ENCODE measurements at places on chromosomes 11 and 22.

- DNase-seq = no peak
Observed at GRCh38 chr11:115522302-115522701, 18.1 kb upstream of the CADM1 start.

- no peak for DNase-seq
Observed at GRCh38 chr22:17783312-17783711, 9.0 kb upstream of the BID start.

DNA sequence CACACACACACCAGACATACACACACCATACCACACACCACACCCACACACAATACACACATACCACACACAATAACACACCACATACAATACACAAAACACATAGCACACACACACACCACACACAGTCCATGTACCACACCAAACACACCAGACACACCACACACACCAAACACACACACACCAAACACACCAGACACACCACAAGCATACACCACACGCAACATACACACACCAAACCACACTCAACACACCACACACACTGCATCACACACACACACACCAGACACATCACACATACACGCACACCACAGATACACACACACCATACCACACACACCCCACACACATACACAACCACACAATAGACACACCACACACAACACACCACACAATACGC is 54.8 kb downstream of the IGSF9B start:
- no peak for DNase-seq

- peak; percentile 87 for DNase-seq
Observed at GRCh38 chr22:44638971-44639760, 62.8 kb upstream of the PRR5 start.

- DNase-seq = no peak
Observed at GRCh38 chr11:86099874-86100273, 31.0 kb upstream of the PICALM start.

- DNase-seq = peak; percentile 55
Observed at GRCh38 chr11:79668575-79668974, 227.7 kb upstream of the TENM4 start.

DNA sequence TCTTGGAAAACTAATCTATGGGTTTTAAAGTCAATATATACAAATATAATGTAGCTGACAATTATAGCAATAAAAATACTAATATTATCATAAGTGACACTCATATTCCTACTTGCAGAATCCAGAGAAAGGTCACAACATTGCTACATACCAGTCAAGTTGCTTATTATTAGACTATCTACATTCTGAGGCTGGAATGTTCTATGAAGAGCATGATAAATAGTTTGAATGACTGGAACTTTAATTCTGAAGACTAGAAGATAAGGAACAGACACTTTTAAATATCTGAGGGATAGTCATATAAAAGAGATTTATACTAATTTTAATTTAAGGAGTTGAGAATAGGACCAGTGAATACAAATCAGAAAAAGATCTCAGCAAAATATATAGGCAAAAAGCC is 146.0 kb downstream of the GUCY1A2 start:
- DNase-seq = no peak

DNA sequence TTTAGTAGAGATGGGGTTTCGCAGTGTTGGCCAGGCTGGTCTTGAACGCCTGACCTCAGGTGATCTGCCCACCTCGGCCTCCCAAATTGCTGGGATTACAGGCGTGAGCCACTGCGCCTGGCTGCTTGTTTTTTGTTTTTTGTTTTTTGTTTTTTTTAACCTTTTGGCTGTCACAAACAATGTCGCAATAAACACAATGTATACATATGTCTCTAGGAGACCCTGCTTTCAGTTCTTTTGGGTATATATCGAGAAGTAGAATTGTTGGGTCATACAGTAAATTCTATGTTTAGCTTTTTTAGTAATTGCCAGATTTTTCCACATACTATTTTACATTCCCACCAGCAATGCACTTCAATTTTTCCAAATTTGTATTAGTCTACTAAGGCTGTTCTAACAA is 28.0 kb downstream of the RBX1 start:
- DNase-seq = no peak

- DNase-seq = no peak
Observed at GRCh38 chr11:120702656-120703055, 191.1 kb downstream of the GRIK4 start.

GRCh38 chr11:114377612-114378267 is 22.6 kb downstream of the C11orf71 start:
- no peak for DNase-seq

- no peak for DNase-seq
Observed at GRCh38 chr22:49034836-49035817, 792.5 kb downstream of the BRD1 start.

- no peak for DNase-seq
Observed at GRCh38 chr22:23230348-23231068, 50.2 kb downstream of the BCR start.

GRCh38 chr11:75896843-75897419 is 81.9 kb downstream of the UVRAG start:
- DNase-seq = no peak

- DNase-seq = no peak
Observed at GRCh38 chr22:47808886-47809620, 1046.6 kb downstream of the TBC1D22A start.

DNA sequence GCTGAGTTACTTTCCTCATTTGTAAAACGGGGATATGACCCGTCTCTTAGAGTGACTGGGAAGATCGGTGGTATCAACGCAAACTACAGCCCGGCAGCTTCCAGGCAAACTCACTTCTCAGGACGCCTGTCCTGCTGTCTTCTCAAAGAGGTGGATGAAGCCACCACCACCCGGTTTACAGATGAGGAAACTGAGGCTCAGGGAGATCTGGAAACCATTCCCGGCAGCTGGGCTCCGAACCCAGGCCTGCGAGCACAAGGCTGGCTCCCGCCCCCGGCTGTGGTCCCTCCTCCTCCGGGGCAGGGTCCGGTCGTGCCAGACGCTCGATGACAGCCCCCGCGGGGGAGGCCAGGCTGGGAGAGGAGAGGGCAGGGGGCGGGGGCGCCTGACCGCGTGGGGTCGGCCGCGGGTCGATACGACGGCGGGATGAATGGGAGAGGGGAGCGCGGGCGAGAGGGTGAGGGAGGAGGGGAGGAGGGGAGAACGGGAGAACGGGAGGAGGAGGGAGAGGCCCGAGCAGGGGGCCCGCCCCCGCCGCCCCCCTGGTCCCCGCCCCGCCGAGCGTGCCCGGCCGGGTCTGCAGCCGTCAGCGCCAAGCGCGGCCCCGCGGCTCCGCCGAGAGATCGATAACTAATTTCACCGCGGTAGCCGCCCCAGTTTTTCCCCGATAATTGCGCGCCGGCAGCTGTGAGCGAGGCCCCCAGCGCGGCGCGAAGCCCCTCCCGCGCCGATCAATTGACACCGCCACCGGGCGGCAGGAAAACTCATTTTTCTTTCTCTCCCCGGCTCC is 14.0 kb downstream of the IGLL1 start:
- DNase-seq = peak; percentile 64

- no peak for DNase-seq
Observed at GRCh38 chr11:130513132-130513531, 64.7 kb downstream of the ADAMTS15 start.

- peak; percentile 82 for DNase-seq
Observed at GRCh38 chr11:46277622-46278386, at the start of gene CREB3L1. Gene CREB3L1, plus strand, starts transcription at chr11:46277662. Its CDS starts 450 bp downstream, at chr11:46278112.

DNA sequence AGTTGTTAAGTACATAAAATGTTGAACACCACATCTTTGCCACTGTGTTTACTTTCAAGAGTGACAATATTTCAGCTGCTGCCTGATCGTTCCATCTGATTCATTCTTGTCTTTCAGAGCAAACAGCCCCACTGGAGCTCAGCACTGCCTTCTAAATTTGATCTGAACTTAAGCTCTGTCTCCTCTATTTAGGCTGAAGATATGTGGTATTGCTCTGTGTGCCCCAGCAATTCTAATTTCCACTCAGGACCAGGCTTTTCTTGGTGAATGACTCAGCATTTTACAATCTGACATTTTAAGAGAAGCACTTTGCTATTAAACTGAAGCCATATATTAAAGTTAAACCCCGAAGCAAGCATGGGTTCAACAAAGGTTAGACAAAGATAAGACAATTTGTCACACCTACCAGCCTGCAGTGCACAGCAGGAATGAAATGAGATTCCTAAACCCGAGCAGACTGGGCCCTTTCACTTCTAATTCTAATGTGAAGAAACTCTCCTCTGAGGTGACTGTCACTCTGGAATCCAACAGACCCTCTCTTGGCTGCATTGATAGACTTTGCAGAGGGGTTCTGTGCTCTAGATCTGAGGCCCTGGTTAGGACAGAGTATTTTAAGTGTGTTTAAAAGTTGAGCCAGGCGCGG is 41.7 kb upstream of the PLET1 start:
- DNase-seq = no peak

DNA sequence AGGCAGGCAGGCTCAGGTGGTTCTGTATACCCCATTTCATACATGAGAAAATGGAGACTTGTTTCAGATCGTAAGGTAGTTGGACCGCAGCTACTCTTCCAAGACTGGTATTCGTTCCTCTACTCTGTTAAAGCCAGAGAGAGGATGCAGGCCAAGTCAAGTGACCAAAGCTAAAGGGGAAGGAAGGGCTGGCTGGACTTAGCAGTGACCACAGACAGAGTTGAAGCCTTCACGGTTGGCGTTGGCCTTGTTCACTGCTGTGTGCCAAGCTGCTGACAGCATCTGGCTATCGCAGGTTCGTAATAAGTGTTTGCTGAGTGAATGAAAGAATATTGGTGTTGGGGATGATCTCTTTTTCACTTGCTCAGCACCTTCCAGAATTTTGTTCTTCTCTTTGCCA is 64.2 kb downstream of the PTPRJ start:
- no peak for DNase-seq

DNA sequence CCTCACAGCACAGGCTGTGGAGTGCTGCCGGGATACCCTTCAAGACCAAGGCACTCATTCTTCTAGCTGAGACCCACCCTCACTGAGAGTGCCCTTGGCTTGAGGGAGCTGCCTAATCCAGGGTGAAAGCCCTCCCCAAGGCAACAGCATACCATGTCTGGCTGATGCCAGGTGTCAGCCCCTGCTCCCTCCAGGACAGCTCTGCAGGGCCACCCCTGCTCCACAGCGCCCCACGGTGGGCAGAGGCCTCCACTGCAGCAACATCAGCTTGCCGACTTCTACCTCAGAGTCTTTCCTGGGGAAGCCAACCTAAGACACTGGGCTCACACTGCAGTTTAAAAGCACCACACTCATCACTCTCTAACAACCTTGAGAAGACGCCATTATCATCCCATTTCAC is 29.0 kb downstream of the TTLL1 start:
- no peak for DNase-seq

GRCh38 chr11:67312187-67313021 is 9.1 kb downstream of the SSH3 start:
- DNase-seq = no peak
